Stimulated activated naive CD4-positive, alpha-beta T cell (primary cell): ENCODE measurements at places on chromosomes 1 and 21.

DNA sequence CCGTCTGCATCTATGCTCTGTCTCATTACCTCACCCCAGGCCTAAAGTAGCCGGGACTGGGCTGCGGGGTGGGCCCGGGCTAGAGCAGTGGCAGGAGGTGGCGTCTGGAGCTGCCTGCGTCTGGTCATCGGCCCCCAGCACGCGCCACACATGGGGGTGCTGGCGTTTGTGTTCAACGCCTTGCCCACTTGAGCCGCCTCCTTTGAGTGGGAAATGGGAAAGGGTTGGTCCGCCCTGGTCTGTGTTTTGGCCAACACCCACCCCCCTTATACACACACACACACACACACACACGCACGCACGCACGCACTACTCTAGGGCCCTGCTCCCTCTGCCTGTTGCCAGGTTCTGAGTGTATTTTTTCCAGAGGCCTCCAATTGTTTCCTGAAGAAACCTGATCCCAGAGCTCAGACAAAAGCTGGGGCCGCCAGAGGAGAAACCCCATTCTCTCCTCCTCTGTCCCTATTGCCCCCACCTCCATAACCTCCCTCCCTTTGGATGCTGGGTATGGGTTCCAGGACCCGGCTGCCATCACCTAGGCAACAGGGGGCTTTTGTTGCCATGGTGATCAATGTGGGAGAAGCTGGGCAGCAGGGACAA, 10.1 kb downstream of the VANGL2 start:
- DNase-seq: no peak

GRCh38 chr1:202505356-202505755, 156.9 kb downstream of the PPP1R12B start:
- DNase-seq: no peak

DNA sequence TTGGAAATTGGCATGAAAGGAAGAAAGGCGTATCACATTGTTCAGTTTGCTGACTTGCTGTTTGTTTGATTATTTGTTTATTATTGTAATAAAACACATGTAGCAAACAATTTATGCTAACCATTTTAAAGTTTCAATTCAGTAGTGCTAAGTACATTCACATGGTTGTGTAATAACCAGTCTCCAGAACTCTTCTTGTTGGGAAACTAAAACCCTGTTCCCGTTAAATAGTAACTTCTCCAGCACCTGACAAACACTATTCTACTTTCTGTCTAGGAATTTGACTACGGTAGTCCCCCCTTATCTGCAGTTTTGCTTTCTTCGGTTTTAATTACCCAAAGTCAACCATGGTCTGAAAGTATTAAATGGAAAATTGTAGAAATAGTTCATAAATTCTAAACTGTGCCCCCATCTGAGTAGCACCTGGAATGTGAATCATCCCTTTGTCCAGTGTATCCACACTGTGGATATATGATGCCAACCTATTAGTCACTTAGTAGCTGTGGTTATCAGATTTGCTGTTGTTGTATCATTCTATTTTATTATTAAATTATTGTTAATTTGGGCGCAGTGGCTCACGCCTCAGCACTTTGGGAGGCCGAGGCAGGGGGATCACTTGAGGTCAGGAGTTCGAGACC, 5.5 kb downstream of the MORC3 start:
- DNase-seq: no peak

DNA sequence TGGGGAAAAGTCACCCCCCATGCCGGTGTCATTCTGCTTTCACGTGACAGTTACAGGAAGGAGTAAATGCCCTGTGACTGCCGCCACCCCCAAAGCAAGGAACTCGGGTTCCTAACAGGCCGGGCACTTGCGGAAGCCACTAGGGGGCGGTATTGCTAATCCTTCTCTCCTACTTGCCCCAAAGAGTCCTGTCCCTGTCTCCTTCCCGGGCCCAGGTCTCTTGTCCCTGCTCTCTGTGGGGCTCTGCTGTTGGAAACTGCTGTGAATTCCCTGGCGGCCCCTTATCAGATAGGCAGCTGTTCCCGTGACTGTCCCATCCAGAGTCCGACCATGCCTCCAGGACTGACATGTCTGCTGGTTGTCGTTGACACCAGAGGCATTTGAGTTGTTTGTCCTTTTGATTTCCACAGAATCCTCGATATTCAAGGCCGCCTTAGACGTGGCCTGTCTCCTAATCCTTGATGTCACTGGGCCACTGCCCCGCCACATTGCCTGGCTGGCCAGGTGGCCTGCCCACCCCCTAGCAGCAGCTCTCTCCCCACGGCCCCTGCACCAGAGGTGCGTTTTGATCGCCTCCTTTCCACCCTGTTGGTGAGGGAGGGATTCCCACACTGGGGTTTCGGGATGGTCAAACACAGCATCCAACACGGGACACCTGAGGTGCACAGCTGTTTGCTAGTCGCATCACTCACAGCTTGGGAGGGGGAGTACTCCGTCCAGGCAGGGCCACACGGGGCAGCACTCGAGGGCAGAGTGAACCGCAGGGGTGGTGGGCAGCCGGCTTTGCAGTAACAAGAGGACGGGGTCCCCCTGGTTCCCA, 37.3 kb downstream of the CHAF1B start:
- DNase-seq: no peak

GRCh38 chr1:93296555-93297154, 49.1 kb upstream of the DR1 start:
- no peak for DNase-seq

DNA sequence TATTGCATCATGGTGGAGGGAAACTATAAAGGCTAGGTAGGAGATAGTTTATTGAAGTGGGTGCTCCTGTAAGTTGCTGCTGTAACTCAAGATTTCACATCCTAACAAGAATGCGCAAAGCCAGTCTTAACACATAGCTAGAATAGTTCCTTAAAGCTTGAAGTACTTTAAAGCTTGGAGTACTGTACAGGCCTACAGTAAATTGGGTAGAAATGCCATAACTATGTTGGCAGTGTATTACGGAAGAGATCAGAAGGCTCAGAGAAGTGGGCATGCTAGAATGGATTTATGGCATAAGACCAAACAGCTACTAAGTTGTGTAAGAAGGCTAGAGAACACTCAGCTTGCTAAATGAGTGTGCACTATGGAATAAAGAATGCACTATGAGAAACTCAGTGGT, 44.5 kb downstream of the DMRTA2 start:
- no peak for DNase-seq

DNA sequence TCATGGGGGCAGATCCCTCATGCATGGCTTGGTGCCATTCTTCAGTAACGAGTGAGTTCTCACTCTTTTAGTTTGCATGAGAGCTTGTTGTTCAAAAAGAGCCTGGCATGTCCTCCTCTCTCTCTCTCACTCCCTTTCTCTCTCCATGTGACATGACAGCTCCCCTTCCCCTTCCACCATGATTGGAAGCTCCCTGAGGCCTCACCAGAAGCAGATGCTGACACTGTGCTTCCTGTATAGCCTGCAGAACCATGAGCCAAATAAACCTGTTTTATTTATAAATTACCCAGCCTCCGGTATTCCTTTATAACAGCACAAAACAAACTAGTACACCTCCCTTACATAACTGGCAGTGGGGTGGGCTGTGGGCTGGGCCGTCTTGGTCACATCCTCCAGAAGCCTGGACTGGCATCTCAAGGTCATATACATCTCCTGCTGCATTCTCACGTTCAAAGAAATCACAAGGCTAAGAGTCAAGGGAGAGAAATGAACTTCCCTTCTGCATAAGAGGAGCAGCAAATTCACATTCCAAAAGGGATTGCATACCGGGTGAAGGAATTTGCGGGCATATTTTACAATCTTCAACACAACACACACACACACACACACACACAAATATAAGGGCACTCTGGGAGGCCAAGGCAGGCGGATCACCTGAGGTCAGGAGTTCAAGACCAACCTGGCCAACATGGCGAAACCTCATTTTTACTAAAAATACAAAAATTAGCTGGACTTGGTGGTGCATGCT, 2.3 kb upstream of the CCSAP start:
- no peak for DNase-seq

DNA sequence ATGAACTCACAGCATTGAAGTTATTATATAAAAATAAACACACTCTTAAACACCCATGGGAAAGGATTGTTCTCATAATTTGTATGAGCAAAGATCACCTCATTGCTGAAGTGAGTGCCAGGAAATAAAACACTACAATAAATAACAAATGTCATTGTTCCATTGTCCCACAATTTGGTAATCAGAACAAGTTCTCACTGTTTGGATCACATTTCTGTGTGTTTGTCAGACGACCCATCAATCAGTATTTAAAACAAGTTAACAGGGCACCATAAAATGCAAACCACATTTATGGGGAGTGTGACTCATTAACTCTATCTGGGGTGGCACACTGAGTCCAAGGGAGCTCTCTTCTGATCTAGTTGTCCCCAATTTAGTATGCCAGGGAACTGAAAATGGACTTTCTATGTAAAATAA, 124.5 kb downstream of the PTPRC start:
- no peak for DNase-seq

DNA sequence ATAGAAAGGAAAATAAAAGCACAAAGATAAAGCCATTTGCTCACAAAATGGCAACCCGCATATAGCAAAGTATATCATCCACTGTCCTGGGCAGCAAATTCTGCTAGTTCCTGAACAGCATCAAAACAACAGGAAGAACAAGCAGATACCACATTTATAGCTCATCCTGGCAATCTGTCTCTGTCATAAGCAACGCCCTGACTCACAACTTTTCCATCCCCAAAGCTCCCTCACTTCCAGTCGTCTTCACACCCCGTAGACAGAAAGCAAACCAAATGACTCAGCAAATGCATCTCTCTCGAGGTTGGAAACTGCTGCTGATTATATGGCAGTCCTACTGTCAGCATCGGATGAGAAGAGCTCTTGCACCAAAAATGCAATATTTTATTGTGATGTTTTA, 65.8 kb downstream of the AK5 start:
- no peak for DNase-seq

GRCh38 chr1:35809114-35810095, 1.6 kb downstream of the AGO4 start:
- no peak for DNase-seq

DNA sequence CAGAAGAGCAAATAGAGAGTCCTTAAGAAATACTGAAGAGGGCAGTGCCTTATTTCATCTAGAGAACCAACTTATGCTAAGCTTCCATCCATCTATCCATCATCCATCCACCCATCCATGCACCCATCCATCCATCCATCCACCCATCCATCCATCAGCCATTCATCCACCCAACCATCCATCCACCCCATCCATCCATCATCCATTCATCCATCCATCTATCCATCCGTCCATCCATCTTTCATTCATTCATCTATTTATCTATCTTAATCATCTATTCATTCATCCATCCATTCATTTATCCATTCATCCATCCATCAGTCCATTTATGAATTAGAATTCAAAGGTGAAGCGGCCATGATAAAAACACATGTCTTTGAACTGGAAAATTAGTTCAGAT, 171.5 kb upstream of the FMN2 start:
- DNase-seq: no peak
